ENCODE measurements at places on chromosomes 6 and 20.

- DNase-seq: no peak
These were observed 57.7 kb downstream of the DHX35 start for GRCh38 chr20:39019805-39020325.

- no peak for DNase-seq
These were observed 113.5 kb downstream of the CD83 start for GRCh38 chr6:14231071-14231483.

DNA sequence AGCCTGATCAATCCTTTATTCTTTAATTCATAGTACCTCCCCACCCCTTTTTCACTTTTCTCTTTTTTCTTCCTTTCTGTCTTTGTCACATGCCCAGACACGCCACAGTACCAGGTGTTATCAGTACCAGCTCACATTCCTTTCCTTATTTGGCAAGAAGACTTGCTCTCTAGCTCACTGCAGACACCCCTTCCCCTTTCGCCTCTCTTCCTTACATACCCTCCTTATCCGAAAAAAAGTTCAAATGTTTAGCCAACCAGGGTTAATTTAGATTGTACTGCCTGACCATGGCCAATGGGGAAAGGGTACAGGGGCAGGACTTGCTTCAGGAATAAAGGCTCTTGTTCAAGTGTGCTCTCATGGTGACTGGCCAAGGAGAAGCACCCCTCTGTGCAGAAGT lies 9.3 kb upstream of the SIRPB2 start:
- peak; percentile 73 for DNase-seq

GRCh38 chr6:26367114-26367513 lies 2.1 kb downstream of the BTN3A2 start:
- no peak for DNase-seq

- no peak for DNase-seq
These were observed 184.5 kb downstream of the KIF16B start for GRCh38 chr20:16388731-16389130.

GRCh38 chr6:67679566-67680296 lies 955.4 kb upstream of the ADGRB3 start:
- no peak for DNase-seq

GRCh38 chr20:19970256-19970765 lies 46.9 kb upstream of the NAA20 start:
- DNase-seq: no peak

GRCh38 chr6:15392182-15392581 lies 146.3 kb downstream of the JARID2 start:
- no peak for DNase-seq

DNA sequence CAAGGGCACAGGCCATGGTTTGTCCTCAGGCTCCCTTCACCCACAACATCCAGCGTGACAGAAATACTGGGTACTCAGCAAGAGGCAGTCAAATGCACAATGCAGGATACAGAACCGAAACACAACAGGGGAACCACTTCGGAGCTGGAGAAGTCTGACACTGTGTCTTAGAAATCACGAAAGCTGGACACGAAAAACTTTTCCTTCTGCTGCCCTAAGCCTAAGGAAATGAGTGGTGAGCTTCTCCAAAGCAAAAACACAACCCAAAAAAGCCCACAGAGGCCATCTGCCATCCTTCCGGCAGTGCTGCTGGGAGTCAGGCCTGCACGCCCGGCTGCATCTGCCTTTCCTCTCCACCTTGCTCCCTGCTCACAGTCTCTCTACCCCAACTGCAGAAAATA lies 106.3 kb downstream of the SLC23A2 start:
- DNase-seq: no peak

All from OCI-M1 (cell line).